ENCODE measurements at places on chromosomes 12 and 14. TPM values are rescaled to one million over a fixed set of nuclear protein-coding genes. Genes with fewer than 3 reads are reported as not detected.

The RAD9B gene
- total RNA-seq = 0.39 TPM

- DNase-seq = no peak
These were observed 36.4 kb upstream of the C14orf180 start for GRCh38 chr14:104542871-104543830.

GRCh38 chr12:47556261-47557030 is 149.4 kb downstream of the RPAP3 start:
- no peak for DNase-seq

DNA sequence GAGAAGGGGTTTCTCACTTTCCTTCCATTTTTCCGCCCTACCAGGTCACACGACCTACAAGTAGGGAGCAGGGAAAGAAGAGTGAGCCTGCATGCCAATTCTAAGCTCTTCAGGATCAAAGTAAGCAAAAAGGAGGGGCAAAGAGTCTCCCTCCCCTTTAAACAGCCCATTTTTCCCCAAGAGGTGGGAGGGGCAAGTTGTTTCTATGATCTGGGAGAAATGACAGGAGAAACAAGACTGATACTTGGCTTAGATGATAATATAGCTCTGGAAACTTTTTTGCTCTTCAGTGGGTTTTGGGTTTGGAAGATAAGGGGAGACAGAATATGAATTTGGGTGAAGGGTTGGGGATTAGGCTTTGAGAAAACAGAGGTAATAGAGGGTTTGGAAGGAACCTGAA is 1.8 kb downstream of the DTX3 start:
- no peak for DNase-seq

DNA sequence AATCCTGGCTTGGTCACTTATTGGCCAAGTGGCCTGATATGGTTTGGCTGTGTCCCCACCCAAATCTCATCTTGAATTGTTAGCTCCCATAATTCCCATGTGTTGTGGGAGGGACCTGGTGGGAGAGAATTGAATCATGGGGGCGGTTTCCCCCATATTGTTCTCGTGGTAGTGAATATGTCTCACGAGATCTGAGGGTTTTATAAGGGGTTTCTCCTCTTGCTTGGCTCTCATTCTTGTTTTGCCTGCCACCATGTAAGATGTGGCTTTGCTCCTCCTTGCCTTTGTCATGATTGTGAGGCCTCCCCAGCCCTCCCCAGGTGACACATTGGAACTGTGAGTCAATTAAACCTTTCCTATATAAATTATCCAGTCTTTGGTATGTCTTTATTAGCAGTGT is 18.8 kb upstream of the P2RX4 start:
- DNase-seq = no peak

DNA sequence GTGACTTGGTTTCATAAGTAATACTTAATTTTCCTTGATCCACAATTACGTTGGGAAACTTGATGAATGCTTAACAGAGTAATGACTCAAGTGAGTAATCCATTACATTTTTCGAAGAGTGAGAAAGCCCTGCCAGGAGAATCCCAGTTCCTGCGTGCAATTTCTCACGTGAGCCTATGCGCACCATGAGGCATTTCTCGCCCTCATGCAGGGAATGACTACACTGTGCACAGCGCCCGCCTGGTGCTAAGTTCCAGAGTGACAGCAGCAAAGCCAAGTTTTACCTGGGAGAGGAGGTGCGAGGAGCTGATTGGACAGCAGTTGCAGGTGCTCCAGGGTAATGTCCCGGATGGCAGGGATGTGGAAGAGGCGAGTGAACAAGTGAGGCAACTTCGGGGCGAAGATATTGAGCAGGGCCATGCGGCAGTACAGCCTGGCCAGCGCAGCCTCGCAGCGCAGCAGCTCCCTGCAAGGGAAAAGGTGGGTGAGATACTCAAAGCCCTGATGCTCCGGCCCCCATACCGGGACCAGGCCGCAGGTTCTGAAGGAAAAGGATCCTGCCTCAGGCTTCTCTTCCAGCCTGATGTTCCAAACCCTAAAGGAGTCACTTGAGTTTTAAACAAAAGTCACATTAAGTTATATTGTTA is 69.4 kb downstream of the TRAFD1 start:
- DNase-seq = no peak
